ENCODE measurements at places on chromosomes 4 and X. TPM values are rescaled to one million over a fixed set of nuclear protein-coding genes. Genes with fewer than 3 reads are reported as not detected.

DNA sequence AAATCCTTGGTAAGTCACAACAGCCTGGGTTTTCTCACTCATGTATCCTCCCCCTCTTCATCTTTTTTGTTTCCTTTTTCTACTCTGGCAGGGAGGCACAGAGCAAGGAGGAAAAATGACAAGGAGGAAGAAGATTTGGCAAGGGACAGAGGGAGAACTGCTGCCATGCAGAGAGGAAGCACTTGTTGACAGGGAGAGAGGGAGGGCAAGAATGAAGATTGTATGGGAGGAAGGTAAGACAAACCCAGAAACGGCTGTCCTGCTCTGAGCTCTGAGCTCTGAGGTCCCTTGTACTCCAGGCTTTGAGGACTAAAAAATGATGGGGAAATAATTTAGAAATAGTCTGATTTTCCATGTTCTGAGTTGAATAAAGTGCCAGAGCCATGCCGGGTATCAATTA is 123.9 kb downstream of the DCHS2 start:
- no peak overlapping the region for H3K27ac ChIP-seq
- no peak for DNase-seq

DNA sequence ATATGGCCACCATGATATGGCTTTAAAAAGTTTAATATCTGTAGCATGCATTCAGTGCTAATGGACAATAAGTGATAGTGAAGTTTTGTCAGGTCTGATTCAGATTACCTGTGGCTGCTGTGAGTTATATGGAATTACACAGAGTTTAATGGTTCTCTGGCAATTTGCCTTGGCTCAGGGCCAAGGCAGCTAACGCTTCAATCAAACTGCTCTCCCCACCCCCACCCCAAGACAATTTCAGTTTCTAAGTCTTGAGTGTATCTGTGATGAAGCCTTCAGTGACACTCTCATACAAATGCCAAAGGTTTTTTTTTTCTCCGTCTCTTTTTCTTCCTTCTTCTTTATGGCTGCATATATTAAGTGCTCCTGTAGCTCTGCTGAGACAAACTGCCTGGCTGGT is 106.6 kb downstream of the SHROOM4 start:
- no peak overlapping the region for H3K4me3 ChIP-seq
- no peak overlapping the region for H3K27ac ChIP-seq
- H3K36me3 ChIP-seq = no peaks in the 10 kb centered on the region
- no peak for DNase-seq
- no peaks in the 10 kb centered on the region for H3K4me1 ChIP-seq

DNA sequence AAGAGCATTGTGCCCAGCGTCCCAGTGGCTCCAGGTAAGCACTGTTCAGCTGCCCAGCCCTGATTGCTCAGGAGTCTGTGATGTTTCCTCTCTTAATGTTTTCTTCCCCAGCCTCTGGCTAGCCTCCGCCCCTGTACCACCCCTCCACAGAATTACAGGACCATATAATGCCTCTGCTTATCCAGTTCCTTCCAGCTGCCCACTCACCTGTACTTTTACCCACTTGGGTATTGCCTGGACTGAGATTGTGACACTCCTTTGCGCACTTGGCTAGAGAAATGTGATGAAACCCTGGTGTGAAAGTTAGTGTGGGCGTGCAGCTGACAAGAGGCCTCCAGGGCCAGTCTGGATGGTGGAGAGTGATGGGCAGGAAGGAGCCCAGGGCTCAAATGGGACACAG is at the start of gene AWAT2:
TSS of gene AWAT2 (minus strand) at position 14 of the 400 bp plus-strand sequence. CDS start at position 8, 6 bp downstream.
- H3K36me3 ChIP-seq = no peaks in the 10 kb centered on the region
- no peak within 1 kb of the TSS for H3K27ac ChIP-seq
- DNase-seq = no peak
- H3K4me3 ChIP-seq = no peak within 1 kb of the TSS
- H3K4me1 ChIP-seq = no peaks in the 10 kb centered on the region

DNA sequence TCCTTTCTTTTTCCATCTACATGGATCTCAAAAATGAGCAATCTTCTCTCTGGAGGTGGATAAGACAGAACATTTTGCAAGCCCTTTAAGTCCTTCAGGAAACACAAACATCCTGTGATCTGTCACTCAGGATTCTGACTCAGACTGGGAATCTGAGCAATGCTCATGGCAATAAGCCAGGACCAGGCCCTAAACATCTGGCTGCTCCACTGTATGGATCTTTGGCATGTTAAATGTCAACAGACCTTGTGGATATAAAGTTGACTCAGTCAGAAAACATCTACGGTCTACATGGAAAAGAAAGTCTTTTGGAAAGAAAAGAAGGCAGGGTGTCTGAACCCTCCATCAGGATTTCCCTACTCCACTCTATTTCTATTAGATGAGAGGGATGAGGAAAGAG is 17.8 kb upstream of the CHIC2 start:
- no peaks in the 10 kb centered on the region for H3K27me3 ChIP-seq
- H3K4me3 ChIP-seq = no peak overlapping the region
- H3K27ac ChIP-seq = no peak overlapping the region
- H3K36me3 ChIP-seq = no peaks in the 10 kb centered on the region

- no peak overlapping the region for H3K4me3 ChIP-seq
- H3K27me3 ChIP-seq = no peaks in the 10 kb centered on the region
- no peak for DNase-seq
- H3K4me1 ChIP-seq = no peaks in the 10 kb centered on the region
- no peak overlapping the region for H3K27ac ChIP-seq
These were observed 205.9 kb downstream of the RAPGEF2 start for GRCh38 chr4:159308566-159309340.

GRCh38 chr4:109803924-109804571 is 2.2 kb upstream of the CFI start:
- H3K4me3 ChIP-seq = no peak overlapping the region
- H3K27me3 ChIP-seq = no peaks in the 10 kb centered on the region
- peak; percentile 8 for DNase-seq
- no peaks in the 10 kb centered on the region for H3K36me3 ChIP-seq
- H3K4me1 ChIP-seq = no peaks in the 10 kb centered on the region

DNA sequence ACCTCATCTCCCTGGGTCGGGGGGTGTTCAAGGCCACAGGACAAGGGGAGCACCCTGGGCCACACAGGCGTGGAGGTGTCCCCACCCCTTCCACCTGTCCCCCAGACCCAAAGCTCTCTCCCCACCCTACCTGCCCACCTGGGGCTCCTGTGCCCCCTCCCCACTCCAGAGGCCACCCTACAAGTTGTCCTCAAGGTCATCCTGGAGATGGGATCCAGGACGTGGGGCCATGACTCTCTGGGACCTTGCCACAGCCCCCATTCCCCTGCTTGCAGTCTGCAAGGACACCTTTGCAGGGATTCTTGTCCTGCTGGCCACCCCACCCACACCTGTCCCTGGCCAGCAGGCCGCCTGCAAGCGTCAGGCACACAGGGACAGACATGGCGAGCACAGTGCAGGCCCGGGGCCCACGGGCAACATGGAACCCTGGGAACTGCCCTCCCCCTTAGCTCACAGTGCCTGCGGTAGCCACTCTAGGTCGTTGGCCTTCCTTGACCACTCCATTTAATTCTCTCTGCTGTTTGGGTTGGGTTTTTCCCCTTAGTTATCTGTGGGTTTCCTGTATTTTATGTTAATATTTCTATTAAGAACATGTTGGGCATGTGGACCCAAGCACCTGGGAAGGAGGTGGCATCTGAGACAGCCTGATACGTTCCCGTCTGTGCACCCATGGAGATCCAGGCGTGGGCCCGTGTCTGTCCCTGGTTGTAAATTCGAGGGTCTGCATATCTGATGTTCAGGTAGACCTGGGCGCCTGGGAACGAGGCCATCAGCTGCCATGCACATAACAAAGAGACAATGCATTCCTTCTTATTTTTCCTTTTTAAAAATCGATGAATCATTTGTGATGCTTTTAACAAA is 197.5 kb downstream of the AFAP1 start:
- no peak overlapping the region for H3K4me3 ChIP-seq
- H3K4me1 ChIP-seq = no peaks in the 10 kb centered on the region
- DNase-seq = no peak
- no peak overlapping the region for H3K27ac ChIP-seq
- H3K27me3 ChIP-seq = no peaks in the 10 kb centered on the region

DNA sequence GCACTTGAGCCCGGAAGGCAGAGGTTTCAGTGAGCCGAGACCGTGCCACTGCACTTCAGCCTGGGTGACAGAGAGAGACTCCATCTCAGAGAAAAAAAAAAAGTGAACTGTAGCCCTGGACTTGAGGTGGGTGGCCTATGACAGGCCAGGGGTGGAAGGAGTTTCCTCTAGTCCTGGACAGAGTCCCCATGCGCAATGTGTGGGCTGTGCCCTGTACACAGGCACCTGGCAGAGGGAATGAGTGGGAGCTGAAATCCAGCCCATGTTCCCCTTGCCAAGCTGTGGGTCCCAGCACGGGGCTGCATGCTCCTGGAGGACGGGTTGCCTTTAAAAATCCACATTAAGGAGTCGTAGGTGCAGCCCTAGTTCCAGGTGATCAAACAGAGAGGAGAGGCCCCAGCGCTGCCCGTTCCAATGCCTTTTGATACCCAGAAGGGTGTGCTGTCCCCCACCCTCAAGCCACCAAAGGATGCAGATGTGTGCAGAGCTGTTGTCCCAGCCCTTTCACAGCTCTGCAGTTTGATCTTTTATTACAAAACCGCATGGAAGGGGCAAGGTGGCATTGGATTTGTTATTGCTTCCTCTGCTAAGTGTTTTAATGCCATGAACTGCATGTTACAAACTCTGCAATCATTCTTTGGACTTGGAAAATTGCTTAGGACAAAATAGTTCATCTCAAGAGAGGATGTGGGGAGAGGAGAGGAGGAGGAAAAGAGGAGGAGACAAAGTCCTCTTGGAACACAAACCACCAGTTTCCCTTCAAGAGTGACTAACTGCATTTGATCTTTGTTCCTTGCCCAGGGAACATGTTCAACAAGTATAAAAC is 38.0 kb upstream of the PDK3 start:
- no peaks in the 10 kb centered on the region for H3K36me3 ChIP-seq
- no peak overlapping the region for H3K27ac ChIP-seq
- no peaks in the 10 kb centered on the region for H3K4me1 ChIP-seq
- no peak for DNase-seq
- no peak overlapping the region for H3K4me3 ChIP-seq
- H3K27me3 ChIP-seq = no peaks in the 10 kb centered on the region

DNA sequence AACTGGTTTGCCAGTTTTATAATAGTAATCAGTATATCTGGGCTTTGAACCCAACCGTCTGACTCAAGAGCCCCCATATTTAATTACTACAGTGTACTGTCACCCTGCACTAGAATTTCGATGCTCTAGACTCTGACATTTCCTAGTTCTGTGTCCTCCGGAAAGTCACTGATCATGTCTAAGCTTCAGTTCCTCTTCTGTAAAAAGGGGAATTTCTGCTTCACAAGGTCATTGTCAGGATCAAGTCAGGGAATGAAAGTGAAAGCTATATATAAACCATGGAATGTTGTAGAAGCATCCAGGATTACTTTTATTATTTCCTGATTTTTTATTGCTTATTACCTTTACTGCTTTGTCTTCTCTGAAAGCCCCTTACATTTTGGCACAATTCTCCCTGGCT is 4.0 kb upstream of the KCNIP4 start:
- no peak overlapping the region for H3K27ac ChIP-seq
- no peak overlapping the region for H3K4me3 ChIP-seq
- no peaks in the 10 kb centered on the region for H3K36me3 ChIP-seq
- DNase-seq = no peak
- no peaks in the 10 kb centered on the region for H3K4me1 ChIP-seq
- H3K27me3 ChIP-seq = peaks cover 4% of the 10 kb centered on the region

DNA sequence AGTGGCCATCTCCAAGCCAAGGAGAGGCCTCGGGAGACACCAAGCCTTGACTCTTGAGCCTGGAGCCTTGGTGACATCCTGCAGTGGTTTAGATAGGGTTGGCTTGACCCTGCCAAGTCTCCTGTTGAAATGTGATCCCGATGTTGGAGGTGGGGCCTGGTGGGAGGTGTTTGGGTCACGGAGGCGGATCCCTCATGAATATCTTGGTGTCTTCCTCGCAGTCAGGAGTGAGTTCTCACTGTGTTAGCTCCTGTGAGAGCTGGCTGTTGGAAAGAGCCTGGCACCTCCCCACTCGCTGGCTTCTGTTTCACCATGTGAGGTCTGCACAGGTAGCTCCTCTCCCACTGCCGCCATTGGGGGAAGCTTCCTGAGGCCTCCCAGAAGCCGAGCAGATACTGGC is 38.8 kb downstream of the ADRA2C start:
- no peak overlapping the region for H3K4me3 ChIP-seq
- H3K4me1 ChIP-seq = no peaks in the 10 kb centered on the region
- no peak for DNase-seq
- H3K27me3 ChIP-seq = peaks cover 3% of the 10 kb centered on the region
- no peak overlapping the region for H3K27ac ChIP-seq
- H3K36me3 ChIP-seq = no peaks in the 10 kb centered on the region

DNA sequence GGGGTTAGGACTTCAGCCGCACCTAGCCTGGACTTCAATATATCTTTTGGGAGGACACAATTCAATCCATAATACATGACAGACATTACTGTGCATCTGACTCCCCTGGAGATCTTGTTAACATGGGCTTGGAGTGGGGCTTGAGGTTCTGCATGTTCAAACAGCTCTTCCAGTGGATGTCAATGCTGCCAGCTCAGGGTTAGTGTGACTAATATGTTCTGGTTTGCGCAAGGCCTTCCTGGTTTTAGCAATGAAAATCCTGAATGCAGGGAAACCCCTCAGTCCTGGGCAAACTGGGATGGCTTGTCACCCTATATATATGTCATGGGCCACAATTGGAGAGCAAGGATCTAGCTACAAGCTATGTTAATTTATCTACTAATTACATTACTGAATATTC is 2.7 kb upstream of the TSPAN7 start:
- H3K4me3 ChIP-seq = no peak overlapping the region
- no peak overlapping the region for H3K27ac ChIP-seq
- no peaks in the 10 kb centered on the region for H3K36me3 ChIP-seq
- H3K4me1 ChIP-seq = no peaks in the 10 kb centered on the region

DNA sequence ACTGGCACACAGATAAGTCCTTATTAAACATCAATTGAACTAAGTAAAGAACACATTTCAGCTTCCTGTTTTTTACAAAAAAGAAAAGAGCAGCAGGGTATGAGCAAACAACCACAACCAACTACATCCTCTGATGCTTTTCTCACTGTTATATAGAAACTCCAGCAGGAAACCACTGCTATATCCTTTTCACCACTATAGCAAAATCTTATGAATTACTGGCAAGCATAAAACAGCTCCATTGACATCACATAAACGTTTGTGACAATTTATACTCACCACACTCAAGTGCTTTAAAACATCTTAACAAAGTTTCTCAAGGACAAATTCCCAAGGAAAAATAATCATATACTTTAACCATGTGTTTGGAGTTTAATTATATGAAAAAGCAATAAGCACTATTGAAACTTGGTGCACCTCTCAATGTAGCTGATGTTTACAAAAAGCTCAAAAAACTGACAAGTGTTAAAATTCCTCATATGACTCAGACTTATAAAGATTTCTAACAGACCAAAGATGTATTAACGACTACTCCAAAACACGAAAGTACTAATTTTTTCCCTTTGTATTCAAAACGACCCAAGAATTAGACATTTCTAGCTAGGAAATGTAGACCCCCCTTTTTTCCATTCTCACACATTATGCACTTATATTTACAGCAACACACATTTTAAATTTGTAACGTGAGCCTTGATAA is 12.9 kb downstream of the GPRIN3 start:
- H3K36me3 ChIP-seq = no peaks in the 10 kb centered on the region
- peak overlapping the region; percentile 21 for H3K4me3 ChIP-seq
- DNase-seq = peak; percentile 87
- H3K4me1 ChIP-seq = peaks cover 82% of the 10 kb centered on the region
- no peaks in the 10 kb centered on the region for H3K27me3 ChIP-seq
- peak overlapping the region; percentile 69 for H3K27ac ChIP-seq

VSIG4 gene
- total RNA-seq = 0.32 TPM

WDR1 gene
- total RNA-seq = 326 TPM

SLC38A5 gene
- 14.8 TPM for total RNA-seq

MAGEA2B gene
- not detected for total RNA-seq

ADGRG2 gene
- total RNA-seq = not detected

SLC7A11 gene
- 0.34 TPM for total RNA-seq

TBX22 gene
- not detected for total RNA-seq

CPE gene
- total RNA-seq = not detected

CXCL3 gene
- not detected for total RNA-seq

ASB12 gene
- not detected for total RNA-seq
